LoVo (cell line): ENCODE measurements at places on chromosomes 3 and 15.
A peak's percentile ranks its signal among the peaks of the same experiment; 100 is the strongest.

DNA sequence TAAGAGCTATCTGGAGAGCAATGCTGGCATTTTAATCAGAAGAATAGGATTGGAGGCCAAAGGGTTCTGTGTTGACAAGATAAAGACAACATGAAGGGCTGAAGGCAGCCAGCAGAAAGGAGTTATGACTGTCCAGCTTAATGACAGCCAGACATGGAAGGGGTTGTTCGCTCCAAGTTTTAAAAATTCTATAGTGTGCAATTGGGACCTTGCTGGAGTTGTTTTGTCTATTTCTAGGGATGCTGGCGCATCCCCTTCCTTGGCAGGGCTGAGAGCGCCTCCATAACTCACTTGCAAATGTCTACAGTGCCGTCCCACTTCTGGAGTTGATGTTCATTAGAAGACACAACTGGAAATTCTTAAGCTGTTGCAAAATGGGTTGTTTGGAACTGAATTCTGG lies 200.7 kb downstream of the TLE3 start:
- no peak for DNase-seq

GRCh38 chr3:38555149-38555840 lies 59.2 kb downstream of the EXOG start:
- DNase-seq = no peak

- no peak for DNase-seq
Observed at GRCh38 chr3:50122661-50123391, 32.3 kb upstream of the SEMA3F start.

- peak; percentile 88 for DNase-seq
Observed at GRCh38 chr3:5016211-5017161, 37.2 kb downstream of the BHLHE40 start.

DNA sequence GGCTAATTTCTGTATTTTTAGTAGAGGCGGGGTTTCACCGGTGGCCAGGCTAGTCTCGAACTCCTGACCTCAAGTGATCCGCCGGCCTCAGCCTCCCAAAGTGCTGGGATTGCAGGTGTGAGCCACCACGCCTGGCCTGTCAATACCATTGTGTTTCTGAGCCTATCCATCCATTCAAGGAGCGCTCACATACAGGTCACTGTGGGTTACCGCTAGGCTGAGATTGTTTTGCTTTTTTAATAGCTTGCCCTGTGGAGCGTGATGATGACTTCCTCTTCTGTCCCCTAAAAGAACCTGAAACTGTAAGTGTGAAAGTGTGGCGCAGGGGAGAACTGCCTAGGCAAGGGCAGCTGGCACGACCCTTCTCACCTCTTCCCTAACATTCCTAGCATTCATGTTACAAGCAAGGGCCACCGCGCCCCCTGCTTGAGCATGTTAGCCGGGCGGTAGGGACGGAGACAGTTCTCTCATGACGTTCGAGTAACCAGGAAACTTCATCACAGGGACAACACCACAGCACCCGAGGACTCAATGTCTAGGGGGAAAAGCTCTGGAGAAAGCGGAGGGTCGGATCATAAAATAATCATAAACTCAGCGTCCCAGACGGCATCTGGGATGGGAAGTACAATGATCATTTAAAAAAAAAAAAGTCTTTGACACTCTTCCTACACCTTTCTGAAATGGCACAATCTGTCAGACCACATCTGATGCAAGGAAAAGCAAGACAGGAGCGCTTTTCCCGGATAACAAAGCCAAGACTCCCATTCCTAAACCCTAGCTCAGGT lies 790 bp downstream of the LAMP3 start:
- DNase-seq = no peak

DNA sequence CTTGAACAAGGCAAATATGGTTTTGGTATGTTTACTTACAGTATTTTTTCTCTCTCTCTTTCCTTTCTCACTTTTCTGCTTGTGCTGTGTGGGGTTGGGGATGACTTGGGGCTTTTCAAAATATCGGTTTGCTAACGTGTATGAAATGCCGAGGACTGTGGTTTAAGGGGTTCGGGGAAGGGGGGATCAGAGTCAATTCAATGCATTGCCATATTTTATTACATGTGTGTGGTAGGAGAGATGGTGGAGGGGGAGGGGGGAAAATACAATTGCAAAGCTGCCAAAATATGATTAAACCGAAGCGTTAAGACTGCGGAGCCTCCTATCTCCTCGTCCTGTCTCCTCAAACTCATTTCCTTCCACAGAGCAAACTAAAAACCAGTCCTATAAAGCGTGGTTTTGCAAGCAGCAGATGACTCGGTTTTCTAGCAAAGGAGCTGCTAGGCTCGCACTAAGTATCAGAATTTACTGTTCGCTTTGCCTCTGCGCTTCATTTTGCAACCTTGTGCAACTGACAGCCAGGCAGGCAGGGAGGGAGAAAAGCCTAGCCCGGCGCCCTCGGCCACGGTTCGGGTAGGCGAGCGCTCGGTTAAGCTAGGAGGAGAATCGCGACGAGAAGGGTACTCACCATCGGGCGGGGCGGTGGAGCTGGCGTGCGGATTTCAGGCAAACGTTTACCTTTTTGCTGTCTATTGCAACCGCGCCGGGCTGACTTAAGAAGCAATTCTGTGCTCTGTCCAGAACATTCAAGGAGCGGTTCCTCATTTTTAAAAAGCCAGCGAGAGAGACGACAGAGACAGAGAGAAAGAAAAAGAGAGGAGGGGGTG lies 4.0 kb upstream of the NR2F2 start:
- DNase-seq = peak; percentile 54

- DNase-seq = no peak
Observed at GRCh38 chr15:88066636-88067330, 189.8 kb downstream of the NTRK3 start.

DNA sequence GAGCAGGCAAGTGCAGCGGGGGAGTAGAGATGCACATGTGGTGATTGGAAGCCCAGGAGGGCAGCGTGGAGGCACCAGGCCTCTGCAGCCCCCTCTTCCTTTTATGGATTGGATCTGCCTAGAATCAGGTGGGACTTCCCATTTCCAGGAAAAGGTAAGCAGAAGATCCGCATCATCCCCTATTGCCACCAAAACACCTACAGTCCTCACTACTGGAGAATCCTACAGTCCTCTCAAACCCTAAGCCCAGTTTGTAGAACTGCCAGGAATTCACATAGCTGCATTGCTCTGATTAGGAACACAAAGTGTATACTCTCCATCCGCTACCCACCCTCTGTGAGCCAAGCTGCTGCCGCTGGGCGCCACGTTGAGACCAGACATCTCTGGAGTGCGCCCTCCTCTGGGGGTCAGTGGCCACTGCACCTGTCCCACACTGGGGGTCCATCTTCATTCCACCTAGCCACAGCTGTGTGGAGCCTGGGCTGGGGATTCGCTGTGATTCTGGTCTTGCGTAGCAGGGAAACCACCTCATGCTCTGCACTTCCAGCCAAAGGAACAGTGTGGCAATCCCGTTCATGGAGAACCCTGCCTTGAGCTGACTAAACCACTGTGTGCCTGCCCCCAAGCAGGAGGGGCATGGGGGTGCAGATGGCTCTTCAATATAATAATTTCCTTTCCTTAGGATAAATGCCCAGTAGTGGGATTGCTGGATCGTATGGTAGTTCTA lies 88.9 kb upstream of the PTX3 start:
- no peak for DNase-seq

DNA sequence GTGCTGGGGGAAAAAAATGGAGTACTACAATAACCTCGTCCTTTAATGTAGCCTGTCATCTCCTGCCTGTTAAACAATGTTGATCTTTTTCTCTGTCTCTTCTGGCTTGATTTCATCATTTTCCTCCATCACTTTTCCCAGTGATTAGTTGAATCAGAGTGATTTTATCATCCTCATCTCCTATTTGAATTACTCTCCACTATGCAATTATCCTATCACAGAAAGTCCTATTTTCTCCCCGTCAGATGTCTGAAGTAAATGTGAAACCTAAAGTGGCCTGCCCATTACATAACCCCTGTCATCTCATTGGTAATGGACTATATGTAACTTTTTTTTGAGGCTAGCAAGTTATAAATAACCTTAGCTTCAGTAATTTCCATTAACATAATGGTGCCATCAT lies 201.8 kb downstream of the CACNA2D3 start:
- DNase-seq = no peak

DNA sequence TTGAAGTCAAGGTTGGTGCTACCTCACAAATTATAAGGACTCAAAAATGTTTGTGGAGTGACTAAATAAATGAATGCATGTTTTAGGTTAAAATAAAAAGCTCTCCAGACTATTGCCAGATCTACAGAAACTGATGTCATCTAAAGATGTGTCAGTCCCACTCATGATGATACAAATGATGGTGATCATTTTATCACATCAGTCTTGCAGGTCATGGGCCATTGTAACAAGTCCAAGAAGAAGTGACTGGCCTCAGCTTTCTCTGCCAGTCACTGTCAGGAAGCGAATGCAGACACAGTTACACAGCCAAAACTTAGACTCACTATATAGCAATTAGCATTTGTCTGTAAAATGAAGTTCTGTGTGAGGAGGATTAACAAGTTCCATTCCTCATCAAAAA lies 18.5 kb downstream of the ATP8B4 start:
- no peak for DNase-seq

DNA sequence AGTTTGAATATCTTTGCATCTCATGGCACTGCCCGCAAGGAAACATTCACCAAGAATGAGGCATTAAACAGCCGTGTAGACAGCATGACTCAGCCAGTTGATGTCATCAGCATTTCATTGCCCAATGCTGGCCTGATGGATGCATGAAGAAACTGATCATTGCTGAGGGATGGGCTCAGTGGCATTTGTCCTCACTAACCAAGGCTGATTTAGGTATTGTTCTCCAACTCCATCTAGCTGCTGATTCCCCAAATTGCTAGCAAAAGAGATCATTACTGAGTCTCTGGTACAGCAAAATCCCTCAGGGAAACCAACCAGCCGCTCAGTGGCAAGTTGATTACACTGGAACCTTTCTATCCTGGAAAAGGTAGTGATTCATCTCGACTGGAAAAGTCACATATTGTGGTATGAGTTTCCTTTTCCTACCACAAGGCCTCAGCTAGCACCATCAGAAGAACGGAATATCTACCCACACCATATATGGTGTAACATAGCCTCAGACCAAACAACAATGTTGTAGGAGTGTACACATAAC lies 186.5 kb upstream of the GAP43 start:
- DNase-seq = no peak

- DNase-seq = no peak
Observed at GRCh38 chr3:195612075-195612800, 28.5 kb upstream of the APOD start.

DNA sequence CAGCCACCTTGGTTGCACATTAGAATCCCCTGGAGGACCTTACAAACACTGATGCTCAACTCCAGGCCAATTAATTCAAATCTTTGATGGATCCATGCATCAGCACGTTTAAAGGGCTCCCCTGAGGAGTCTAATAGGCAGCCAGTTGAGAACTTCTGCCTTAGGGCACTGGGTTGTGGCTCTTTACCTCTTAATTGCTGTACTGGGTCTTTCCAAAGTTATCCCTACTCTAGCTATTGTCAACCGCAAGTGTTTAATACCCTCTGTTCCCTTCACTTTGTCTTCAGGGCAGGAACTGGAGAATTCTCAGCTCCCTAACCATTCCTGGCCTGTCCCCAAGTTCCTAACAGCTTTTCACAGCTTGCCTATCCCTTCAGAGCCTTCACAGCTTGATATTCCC lies 15.0 kb upstream of the FAM174B start:
- DNase-seq = no peak

GRCh38 chr3:48397767-48398681 lies 26.0 kb downstream of the FBXW12 start:
- DNase-seq = no peak

GRCh38 chr15:34279368-34279767 lies 54.6 kb downstream of the EMC4 start:
- no peak for DNase-seq

- no peak for DNase-seq
Observed at GRCh38 chr3:67064105-67064504, 66.0 kb downstream of the KBTBD8 start.

DNA sequence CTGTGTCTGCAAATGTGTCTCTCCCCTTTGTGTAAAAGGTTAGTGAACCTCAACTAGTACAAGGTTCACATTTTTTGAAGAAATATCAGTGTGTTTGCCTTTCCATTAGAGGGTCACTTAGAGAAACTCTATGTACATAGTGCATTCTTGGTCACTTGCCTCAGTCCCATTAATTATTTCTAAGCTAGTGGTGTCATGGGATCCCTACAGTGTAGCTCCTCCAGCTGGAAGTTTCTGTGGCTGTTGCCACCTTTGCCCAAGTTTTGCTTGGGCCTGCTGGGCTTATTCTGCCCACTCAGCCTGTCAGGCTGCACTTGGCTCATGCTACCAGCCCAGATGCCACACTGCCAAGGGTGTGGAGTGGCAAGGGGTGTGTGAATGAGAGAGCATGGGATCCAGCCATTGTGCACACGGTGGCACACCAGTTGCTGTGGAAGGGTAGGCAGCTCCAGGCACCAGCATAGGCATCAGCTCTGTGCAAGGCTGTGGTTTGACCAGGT lies 161.7 kb downstream of the ARPP21 start:
- DNase-seq = no peak

GRCh38 chr15:91047545-91048199 lies 25.3 kb upstream of the VPS33B start:
- no peak for DNase-seq

- no peak for DNase-seq
Observed at GRCh38 chr3:53169045-53169831, 8.2 kb downstream of the PRKCD start.
